ENCODE measurements at places on chromosomes 5 and 9.

DNA sequence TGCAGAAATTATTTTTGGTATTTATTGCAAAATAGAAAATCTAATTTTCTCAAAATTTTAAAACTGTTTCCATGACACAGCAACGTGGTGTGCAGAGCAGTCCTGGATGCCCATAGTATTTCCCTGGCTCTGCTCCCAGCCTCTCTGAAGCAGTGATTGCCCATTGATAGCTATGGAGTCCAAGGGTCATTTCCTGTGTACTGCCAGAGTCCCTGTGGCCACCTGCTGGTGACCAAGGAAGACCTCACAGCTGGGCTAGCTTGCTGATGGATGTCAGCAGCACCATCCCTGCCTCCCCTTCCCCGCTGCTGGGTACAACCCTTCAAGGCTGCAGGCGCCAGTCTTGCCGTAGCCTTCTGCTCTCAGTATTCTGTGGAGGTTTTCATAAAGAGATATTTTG, 184.1 kb downstream of the DIRAS2 start:
- no peak for DNase-seq

- DNase-seq = no peak
These were observed 217.5 kb downstream of the MAN2A1 start for GRCh38 chr5:109907189-109907588.

DNA sequence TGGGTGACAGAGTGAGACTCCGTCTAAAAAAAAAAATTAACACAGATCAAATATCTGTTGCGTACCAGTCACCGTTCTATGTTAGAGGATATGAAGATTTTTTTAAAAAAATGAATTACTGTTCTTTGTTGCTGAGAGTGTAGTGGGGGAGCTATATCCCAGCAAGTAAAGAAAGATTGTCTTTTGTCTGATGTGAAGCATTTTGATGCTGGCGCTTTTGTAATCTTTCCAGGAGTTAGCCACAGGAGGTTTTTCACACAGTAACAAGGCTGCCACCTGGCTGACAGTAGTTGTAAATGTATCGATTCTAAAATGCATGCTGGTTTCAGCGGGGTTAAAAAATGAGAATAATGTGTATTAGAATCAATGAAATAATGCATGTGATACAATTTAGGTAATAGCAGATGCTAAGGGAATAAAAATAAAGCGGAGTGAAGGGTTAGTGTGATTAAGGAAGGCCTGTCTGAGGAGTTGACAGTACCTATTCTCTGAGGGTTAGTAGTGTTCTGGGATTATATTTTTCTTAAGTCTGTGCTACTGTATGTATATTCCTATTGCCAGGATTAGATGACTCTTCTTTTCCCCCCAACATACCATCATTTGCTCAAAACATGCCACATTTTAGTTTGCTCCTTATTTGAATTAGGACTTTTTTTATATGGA, 3.4 kb downstream of the LMNB1 start:
- DNase-seq = no peak

GRCh38 chr5:43348207-43348606, 35.0 kb upstream of the HMGCS1 start:
- no peak for DNase-seq

DNA sequence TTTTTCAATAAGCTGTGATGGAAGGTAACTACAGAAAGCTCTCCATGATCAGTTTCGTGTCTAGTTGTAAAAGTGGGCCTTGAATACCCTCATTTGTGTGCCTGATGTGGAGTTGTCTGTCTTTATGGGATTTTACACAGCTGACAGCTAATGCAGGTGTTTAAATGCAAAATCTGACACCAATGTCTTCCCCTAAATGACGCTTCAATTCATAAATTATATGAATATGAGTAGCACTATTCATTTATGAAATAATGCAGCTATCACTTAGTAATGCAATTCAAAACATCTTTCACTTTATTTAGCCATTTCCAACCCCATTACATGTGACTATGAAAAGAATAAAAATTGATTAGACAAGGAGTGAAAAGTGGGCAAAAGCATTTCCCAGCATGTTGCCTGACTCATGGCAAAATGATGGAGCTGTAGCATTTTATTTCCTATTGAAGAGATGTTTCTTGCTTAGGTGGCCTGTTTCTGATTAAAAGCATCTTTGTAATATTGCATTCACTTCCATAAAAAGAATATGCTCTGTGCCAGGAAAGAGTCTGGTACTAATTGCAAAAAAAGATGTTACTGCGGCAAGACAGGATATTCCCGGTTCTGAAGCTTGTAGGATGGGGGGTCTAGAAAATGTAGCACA, 116.7 kb upstream of the HAPLN1 start:
- DNase-seq = no peak

- DNase-seq = no peak
These were observed 1079.9 kb upstream of the CDH6 start for GRCh38 chr5:30113542-30113941.

DNA sequence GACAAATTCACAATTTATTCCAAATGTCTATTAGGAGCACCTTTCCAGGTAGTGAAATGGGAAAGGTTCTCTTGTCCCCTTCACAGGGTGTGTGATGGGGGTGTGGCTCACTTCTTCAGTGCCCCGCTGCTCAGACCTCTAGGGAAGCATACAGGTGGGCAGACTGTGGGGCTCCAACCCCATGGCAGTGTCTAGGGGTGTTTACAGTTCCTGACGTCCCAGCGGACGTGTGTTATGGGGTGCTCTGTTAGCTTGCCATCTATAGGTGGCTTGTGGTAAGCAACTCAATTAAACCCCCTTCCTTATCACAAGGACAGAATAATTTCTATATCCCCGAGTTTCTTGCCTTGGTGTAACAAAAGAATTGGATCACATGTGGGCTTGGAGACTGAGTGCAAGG, 67.4 kb upstream of the SPINK5 start:
- no peak for DNase-seq

- no peak for DNase-seq
These were observed 307.4 kb downstream of the NFIB start for GRCh38 chr9:14006386-14007187.

- DNase-seq = no peak
These were observed 657 bp downstream of the NUP214 start for GRCh38 chr9:131126059-131126426.

DNA sequence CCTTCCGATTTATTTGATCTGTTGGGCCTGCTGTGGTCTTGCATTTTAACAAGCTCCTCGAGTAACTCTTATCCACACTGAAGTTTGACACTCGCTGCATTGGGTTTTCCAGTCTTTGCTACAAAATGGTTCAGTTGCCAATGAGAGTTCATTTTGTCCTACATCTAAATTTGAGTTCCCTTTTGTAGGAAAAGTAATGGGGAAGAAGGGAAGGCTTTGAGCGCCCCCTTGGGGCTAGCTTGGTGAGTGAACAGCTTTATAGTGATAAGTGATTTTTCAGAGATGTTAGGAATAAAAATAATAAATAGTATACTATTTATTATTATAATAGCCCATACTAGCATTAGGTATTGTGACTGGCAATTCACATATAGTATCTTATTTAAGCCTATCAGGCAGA, 89.9 kb upstream of the GNAQ start:
- no peak for DNase-seq

Data from NCI-H187 (cell line).